ENCODE measurements at places on chromosomes 5 and 9. TPM values are rescaled to one million over a fixed set of nuclear protein-coding genes. Genes with fewer than 3 reads are reported as not detected.

- peak; percentile 59 for DNase-seq
Observed at GRCh38 chr5:122195802-122196394, 66.6 kb downstream of the ZNF474 start.

GRCh38 chr5:122054266-122054665 lies 23.8 kb downstream of the LOX start:
- no peak for DNase-seq

GRCh38 chr9:97594381-97594921 lies 38.7 kb downstream of the TSTD2 start:
- no peak for DNase-seq

DNA sequence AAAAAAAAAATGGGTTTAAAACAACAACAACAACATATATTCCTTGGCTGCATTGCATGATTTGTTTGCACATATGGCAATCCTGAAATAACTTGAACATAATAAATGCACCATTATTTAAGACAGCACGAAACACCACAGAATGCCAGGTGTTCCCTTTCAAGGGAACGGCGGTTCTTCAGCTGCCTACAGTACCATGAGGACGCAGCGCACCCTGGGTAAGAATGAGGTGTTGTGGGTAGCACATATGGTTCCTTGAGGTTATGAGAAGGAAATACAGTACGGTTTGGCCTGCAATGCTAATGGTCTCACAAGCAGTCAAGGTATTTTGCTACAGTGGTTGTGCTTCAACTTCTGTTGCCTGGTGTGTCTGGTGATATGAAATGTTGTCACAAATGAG lies 174.8 kb downstream of the SLC12A2 start:
- no peak for DNase-seq

DNA sequence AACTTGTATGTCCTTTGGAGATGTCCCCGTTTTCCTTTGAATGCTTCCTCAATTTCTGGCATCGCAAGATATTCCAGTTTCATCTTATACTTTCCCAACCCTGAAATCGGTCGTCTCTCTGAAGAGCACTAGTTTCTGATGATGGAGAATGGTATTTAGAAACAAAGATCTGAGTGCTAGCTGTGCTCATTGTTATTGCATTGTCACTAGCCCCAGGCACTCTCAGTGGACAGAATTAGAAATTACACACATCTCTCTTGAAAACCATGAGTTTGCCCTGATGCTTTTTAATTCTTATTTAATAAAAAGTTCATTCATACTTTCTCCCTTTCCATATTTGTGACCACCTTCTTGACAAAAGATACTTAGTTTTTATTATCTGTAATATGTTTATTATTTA lies 67.7 kb downstream of the C9orf152 start:
- no peak for DNase-seq

DNA sequence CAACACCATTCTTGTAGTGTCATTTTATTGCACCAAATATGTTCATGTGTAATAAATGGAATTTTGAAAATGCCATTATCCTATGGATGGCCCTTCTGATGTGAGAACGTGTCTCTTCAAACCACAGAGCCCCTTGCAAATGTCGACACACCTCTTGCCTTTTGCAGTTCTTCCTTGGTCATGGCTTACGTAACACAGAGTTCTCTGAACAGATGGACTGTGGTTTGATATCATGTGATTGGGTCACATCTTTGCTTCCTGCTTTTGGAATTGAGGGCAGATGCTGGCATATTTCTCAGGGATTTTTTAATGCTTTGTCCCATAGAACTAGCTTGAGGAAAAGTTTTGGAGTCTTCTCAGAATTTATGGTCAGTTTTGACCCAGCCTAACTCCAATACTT lies 4.6 kb downstream of the TGFBR1 start:
- DNase-seq = no peak

- DNase-seq = no peak
Observed at GRCh38 chr5:78758169-78758839, 109.7 kb upstream of the LHFPL2 start.

DNA sequence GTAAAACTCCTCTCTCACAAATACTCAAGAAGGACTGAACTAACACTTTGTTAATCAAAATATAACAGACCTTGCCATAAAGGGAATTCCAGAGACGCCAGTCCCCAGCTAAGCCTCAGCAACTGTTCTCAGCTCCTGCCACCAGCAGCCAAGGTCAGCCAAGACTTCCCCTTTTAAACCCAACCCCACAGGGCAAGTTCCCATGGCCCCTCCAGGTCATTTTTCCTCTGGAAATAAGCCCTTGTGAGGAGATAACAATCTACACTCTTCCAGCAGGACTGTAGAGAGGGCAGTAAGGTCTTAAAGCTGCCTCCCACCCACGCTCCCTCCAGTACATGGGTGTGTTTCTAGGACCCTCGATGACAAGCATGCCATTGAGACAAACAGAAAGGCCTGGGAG lies 78.3 kb downstream of the DPYSL3 start:
- no peak for DNase-seq

Gene SPINK4
- polyA plus RNA-seq = 361 TPM

Gene IL9
- not detected for polyA plus RNA-seq

Gene SPEF2
- polyA plus RNA-seq = 13.5 TPM

Gene ELOVL7
- polyA plus RNA-seq = 9.2 TPM

Gene ARHGEF28
- 1.1 TPM for polyA plus RNA-seq

Gene PROB1
- polyA plus RNA-seq = 0.54 TPM
